Left ventricle myocardium inferior (tissue), 1 donor: ENCODE measurements at places on chromosomes 3 and 15.

GRCh38 chr3:74122281-74122680 lies 492.2 kb downstream of the CNTN3 start:
- no peak overlapping the region for H3K27ac ChIP-seq
- no peak overlapping the region for H3K4me3 ChIP-seq
- DNase-seq, result no peak
- no peaks in the 10 kb centered on the region for H3K27me3 ChIP-seq

GRCh38 chr15:69725957-69726356 lies 273.3 kb downstream of the RPLP1 start:
- H3K36me3 ChIP-seq, result no peaks in the 10 kb centered on the region
- H3K4me3 ChIP-seq, result no peak overlapping the region
- H3K27me3 ChIP-seq, result peaks cover 83% of the 10 kb centered on the region
- no peaks in the 10 kb centered on the region for H3K4me1 ChIP-seq
- H3K27ac ChIP-seq, result peak overlapping the region; percentile 27

DNA sequence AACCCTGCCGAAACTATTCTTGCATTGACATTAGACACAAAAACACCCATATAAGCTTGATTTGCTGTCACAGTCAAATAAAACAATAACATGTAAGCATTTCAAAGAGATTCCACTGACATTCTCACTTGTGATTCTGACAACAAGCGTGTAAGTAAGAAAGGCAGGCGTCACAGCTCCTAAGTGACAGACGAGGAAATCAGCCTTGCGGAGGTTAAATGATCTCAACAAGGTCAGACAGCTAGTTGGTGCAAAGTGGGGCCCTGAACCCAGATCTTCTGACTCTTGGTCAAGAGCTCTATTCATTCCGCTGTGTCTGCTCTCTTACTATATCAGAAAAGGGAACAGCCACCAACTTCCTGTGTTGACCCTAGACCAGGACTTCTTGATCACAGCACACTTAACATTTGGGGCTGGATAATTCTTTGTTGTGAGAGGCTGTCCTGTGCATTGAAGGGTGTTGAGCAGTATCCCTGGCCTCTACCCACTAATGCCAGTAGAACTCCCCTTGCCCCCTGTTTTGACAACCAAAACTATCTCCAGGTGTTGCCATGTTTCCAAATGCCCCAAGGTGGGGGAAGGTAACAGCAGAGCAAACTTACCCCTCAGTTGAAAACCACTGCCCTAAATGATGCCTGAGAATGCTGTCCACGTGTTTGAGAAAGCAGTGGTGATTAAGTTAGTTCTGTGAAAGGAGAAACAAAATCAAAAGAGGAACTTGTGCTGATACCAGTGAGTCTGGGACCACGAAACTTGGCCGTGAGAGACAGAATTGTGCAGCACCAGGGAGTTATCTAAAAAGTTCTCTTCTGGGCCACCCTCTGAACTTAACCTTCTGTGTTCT lies 86.1 kb downstream of the LIPC start:
- no peaks in the 10 kb centered on the region for H3K36me3 ChIP-seq
- no peaks in the 10 kb centered on the region for H3K27me3 ChIP-seq
- H3K4me1 ChIP-seq, result peaks cover 40% of the 10 kb centered on the region
- H3K4me3 ChIP-seq, result no peak overlapping the region
- no peak overlapping the region for H3K27ac ChIP-seq

DNA sequence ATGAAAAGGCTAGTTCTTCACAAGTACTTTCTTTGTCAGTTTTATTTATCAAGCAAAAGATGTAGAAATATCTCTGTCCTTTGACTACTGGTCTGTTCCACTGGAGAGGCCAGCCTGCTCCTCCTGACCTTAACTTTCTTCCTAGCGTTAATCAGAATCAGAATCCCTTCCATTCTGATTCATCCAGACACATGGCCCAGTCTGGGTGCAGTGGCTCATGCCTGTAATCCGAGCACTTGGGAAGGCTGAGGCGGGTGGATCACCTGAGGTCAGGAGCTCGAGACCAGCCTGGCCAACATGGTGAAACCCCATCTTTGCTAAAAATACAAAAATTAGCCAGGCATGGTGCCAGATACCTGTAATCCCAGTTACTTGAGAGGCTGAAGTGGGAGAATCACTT lies 32.0 kb upstream of the MANF start:
- H3K4me1 ChIP-seq, result no peaks in the 10 kb centered on the region
- peaks cover 8% of the 10 kb centered on the region for H3K36me3 ChIP-seq

- no peaks in the 10 kb centered on the region for H3K36me3 ChIP-seq
- no peak overlapping the region for H3K27ac ChIP-seq
- DNase-seq, result no peak
- H3K4me1 ChIP-seq, result no peaks in the 10 kb centered on the region
Measured at GRCh38 chr3:66165660-66166059, 55.1 kb upstream of the SLC25A26 start.

- no peak overlapping the region for H3K27ac ChIP-seq
- no peak for DNase-seq
- H3K4me1 ChIP-seq, result no peaks in the 10 kb centered on the region
- H3K4me3 ChIP-seq, result no peak overlapping the region
- H3K27me3 ChIP-seq, result no peaks in the 10 kb centered on the region
Measured at GRCh38 chr15:36407647-36408046, 171.8 kb upstream of the CDIN1 start.

DNA sequence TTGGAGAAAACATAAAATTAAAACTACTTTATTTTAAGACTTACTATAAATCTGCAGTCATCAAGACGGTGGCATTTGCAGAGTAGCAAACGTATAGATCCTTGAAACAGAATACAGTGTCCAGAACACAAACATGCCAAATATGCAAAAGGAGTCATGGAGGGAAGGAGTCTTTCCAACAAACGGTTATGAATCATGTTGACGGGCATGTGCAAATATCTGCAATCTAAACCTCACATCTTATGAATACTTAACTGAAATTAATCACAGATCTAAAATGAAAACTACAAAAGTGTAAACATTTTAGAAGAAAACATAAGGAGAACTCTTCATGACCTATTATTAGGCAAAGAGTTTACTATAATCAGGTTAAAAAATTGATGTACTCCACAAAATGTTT lies 69.4 kb downstream of the TFRC start:
- DNase-seq, result no peak
- H3K4me3 ChIP-seq, result no peak overlapping the region
- H3K4me1 ChIP-seq, result no peaks in the 10 kb centered on the region

GRCh38 chr3:161264852-161265251 lies 43.7 kb downstream of the NMD3 start:
- H3K36me3 ChIP-seq, result peaks cover 30% of the 10 kb centered on the region
- H3K4me3 ChIP-seq, result no peak overlapping the region
- no peak overlapping the region for H3K27ac ChIP-seq

GRCh38 chr3:50139718-50140423 lies 15.3 kb upstream of the SEMA3F start:
- no peaks in the 10 kb centered on the region for H3K36me3 ChIP-seq
- no peak overlapping the region for H3K27ac ChIP-seq
- H3K4me3 ChIP-seq, result no peak overlapping the region
- DNase-seq, result no peak
- peaks cover 17% of the 10 kb centered on the region for H3K4me1 ChIP-seq
- H3K27me3 ChIP-seq, result no peaks in the 10 kb centered on the region

- H3K36me3 ChIP-seq, result no peaks in the 10 kb centered on the region
- no peak for DNase-seq
- peak within 1 kb of the TSS; percentile 65 for H3K4me3 ChIP-seq
- H3K27ac ChIP-seq, result no peak within 1 kb of the TSS
- peaks cover 49% of the 10 kb centered on the region for H3K4me1 ChIP-seq
Measured at GRCh38 chr3:138946663-138947494, at the start of the genes FOXL2 and FOXL2NB. Gene FOXL2 (minus strand): TSS chr3:138947137. CDS start chr3:138946722, 415 bp downstream. Gene FOXL2NB (plus strand): TSS chr3:138947217. CDS start chr3:138947365, 148 bp downstream.

- no peaks in the 10 kb centered on the region for H3K36me3 ChIP-seq
- no peak for DNase-seq
- no peak overlapping the region for H3K4me3 ChIP-seq
- no peaks in the 10 kb centered on the region for H3K27me3 ChIP-seq
- H3K4me1 ChIP-seq, result no peaks in the 10 kb centered on the region
- H3K27ac ChIP-seq, result no peak overlapping the region
Measured at GRCh38 chr15:59522988-59523461, 85.0 kb downstream of the FAM81A start.

- H3K4me1 ChIP-seq, result no peaks in the 10 kb centered on the region
- H3K4me3 ChIP-seq, result no peak overlapping the region
- DNase-seq, result no peak
- H3K27ac ChIP-seq, result no peak overlapping the region
- no peaks in the 10 kb centered on the region for H3K36me3 ChIP-seq
Measured at GRCh38 chr3:2735392-2735894, 374.7 kb downstream of the IL5RA start.

GRCh38 chr3:59978979-59979378 lies 929.2 kb upstream of the CFAP20DC start:
- DNase-seq, result no peak
- no peaks in the 10 kb centered on the region for H3K27me3 ChIP-seq
- no peak overlapping the region for H3K27ac ChIP-seq
- H3K4me1 ChIP-seq, result no peaks in the 10 kb centered on the region
- H3K36me3 ChIP-seq, result no peaks in the 10 kb centered on the region

DNA sequence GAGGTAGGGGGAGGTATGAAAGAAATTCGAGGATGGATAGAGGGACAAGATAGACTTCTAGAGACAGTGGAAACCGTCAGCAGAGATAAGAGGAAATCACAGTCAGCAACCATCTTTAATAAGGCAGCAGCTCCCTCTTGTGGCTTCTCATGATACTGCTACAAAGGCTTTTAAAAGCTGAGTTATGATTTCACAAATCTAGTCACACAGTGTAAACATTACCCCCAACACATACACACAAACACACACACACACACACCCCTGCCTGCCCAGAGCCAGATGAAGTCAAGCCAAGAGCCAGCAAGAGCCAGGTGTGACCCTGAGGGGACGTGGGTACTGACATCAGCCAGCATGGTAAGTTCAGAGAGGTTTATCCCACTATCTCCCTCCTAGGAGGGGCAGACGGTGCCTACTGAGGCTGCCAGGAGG lies 18.9 kb upstream of the TGM5 start:
- no peaks in the 10 kb centered on the region for H3K36me3 ChIP-seq
- no peak overlapping the region for H3K4me3 ChIP-seq
- no peaks in the 10 kb centered on the region for H3K4me1 ChIP-seq
- no peak overlapping the region for H3K27ac ChIP-seq

GRCh38 chr3:34807611-34808010 lies 831.7 kb upstream of the ARPP21 start:
- H3K4me3 ChIP-seq, result no peak overlapping the region
- no peaks in the 10 kb centered on the region for H3K27me3 ChIP-seq

- H3K36me3 ChIP-seq, result no peaks in the 10 kb centered on the region
- no peak for DNase-seq
- H3K4me1 ChIP-seq, result peaks cover 89% of the 10 kb centered on the region
- H3K27ac ChIP-seq, result peak overlapping the region; percentile 91
Measured at GRCh38 chr3:66487465-66487864, 13.4 kb downstream of the LRIG1 start.

GRCh38 chr15:44038755-44039191 lies 156.3 kb downstream of the FRMD5 start:
- no peak for DNase-seq
- peaks cover 19% of the 10 kb centered on the region for H3K4me1 ChIP-seq
- H3K27ac ChIP-seq, result no peak overlapping the region
- no peaks in the 10 kb centered on the region for H3K36me3 ChIP-seq
- no peak overlapping the region for H3K4me3 ChIP-seq

DNA sequence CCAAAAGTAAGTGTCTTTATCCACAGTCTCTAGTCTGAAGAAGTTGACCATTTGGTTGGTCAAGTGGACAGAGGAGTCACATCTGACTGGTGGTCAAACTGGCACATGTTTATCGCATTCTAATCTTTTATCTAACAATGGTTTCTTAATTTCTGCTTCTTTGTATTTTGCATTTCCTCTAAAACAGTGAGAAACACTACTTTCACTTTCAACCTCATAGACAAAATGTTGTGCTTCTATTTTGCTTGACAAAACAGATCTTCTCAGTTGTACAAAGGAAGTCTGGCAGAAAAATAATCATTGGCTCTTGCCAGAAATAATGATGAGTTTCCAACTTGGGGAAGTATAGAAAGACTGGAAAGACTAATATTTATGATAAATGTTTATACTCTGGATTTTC lies 103.9 kb downstream of the MME start:
- H3K4me1 ChIP-seq, result no peaks in the 10 kb centered on the region
- DNase-seq, result no peak
- H3K27ac ChIP-seq, result peak overlapping the region; percentile 41
- H3K36me3 ChIP-seq, result no peaks in the 10 kb centered on the region
- no peak overlapping the region for H3K4me3 ChIP-seq

DNA sequence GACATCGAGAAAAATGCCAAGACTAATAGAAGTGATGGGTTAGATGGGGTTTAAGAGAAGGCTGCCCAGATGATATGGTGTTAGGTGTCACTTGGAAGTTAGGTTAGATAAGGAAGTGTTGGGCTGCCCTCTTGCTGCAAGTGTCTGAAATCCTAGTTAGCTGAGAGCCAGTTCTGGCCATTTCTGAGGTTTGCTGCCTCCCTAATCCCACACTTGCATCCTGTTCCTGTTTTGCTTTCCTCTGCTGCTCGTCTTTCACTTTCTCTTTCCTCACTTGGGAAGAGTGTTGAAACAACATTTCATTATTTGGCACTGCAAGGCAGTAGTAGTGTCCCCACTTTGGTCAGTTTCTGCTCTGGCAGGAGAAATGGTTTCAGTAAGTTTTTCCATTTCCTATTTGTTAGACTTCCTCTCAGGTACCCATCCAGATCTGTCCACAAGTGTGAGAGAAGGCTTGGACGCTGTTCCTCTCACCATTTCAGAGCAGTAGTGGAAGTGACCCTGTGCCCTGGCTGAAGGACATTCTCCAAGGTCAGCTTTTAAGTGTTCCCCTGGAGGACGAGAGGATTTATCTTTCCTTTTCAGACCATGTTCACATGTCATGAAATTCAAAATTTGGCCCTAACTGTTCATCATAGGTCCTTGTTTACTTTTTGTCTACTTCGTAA lies 93.3 kb downstream of the ADAMTSL3 start:
- H3K27ac ChIP-seq, result peak overlapping the region; percentile 71
- no peak for DNase-seq
- H3K4me1 ChIP-seq, result peaks cover 19% of the 10 kb centered on the region
- H3K4me3 ChIP-seq, result peak overlapping the region; percentile 30
- H3K36me3 ChIP-seq, result peaks cover 5% of the 10 kb centered on the region

DNA sequence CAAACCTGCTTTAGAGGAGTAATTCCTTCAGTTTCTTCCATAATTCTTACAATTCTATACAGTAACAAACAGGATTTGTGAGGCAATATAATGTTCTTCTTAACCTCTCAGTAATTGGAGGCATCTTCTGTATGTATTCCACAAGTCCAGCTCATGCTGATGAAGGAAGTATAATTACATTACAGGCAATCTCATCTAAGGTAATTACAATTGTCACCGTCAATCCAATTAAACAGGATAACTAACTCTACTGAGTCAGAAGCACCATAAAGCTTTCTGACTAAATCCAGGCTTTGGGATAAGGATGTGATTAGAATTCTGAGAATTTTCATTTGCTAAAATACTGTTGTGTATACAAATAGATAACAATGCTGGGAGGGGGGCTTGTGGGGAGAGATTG lies 115.2 kb upstream of the SEMA6D start:
- peaks cover 49% of the 10 kb centered on the region for H3K27me3 ChIP-seq
- H3K27ac ChIP-seq, result no peak overlapping the region
- no peak for DNase-seq
- H3K4me3 ChIP-seq, result no peak overlapping the region
- no peaks in the 10 kb centered on the region for H3K36me3 ChIP-seq
